ENCODE measurements at places on chromosomes 7 and 10.

DNA sequence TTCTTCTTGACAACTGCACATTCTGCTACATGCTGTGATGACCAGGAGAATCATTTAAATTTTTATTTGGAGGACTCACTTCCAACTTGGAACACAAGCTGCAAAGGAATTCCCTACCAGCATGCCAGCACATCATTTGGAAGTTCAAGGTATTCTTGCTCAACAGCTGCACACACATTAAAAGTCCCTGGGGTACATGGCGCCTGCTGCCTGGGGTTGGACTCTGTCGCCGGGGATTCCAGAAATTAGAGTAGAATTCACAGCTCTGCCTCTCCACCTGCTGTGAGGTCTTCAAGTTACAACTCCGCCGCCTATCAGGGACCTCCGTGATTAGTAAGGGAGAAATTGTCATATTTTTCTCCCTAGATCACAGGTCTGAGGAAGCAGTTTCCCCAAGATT is 1.1 kb downstream of the ZNF32 start:
- DNase-seq, result no peak

- DNase-seq, result no peak
These were observed 5.8 kb downstream of the IKZF1 start for GRCh38 chr7:50310361-50310760.

DNA sequence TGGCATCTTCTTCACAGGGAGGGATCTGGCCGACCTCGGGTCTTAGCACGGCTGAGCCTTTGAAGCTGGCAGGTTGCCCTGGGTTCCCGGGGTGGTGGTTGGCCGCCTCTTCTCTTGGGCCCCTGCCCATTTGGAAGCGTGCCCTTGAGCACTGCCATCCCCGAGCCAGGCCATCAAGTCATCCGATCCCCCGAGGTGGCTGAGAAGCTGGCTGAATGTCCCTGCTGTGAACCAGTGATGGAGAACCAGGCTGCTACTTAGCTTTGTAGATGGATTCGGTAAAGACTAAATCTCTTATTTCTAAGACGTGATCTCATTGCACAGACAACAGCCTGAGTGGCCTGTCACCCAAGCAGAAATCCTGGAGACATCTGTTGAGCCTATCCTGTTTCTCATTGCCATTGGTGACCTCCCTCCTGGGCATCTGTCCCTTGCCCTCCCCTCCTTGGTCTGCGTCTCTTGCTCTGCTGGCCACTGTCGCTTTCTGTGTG is 74.3 kb downstream of the GRK5 start:
- DNase-seq, result no peak

DNA sequence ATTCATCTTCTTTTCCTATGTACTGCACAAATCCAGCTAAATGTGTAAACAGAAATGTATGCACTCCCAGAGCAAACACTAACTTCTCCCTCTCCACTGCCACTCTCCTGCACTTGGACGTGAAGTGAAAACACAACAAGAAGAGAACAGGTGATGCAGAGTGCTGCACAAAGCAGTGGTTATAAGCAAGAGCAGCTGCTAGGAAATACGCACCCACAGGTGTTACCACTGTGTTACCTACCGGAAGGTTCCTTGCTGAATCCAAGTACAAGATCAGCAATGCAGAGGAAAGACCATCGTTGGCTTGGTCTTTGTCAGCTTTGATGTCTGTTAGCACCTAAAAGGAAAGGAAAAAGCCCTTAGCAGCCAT is 54.6 kb upstream of the NCAPG2 start:
- DNase-seq, result no peak

DNA sequence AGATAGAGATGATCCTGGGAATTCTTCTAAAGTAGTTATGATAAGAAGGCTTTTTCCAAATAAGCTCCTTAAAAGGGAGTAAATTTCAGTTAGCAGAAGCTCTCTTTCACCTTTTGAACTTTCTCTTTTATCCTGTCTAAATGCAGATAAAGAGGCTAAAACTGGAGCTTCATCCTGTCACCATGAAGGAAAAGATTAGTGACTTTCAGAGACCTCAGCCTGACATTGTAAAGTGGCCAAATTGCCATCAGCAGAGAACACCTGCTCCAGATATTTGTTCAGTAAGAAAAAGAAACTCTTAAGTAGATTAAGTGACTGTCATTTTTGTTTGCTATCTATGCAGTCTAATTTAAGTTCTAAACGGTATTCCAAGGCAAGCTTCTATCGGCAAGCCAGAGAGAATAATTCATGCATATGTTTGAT is 18.3 kb downstream of the VWDE start:
- no peak for DNase-seq

DNA sequence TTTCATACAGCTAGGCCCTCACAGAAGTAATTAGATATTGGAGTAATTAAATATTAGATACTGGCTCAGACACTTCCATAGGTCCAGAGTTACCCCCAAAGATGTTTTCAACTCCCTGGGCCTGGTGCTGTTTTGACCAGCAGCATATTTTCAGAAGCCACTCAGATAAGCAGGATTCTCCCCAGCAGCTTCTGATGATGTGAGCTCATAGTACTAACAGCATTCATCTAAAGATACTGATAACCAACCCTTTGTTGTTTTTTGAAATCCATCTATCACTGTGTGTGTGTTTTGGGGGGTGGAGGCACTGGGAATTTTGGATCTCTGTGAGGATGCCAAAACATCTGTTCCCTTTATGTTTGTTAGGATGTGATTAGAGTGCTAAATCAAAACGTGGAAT is 52.7 kb downstream of the VPS50 start:
- no peak for DNase-seq

- DNase-seq, result no peak
These were observed 218.4 kb downstream of the GATA3 start for GRCh38 chr10:8272794-8273425.

DNA sequence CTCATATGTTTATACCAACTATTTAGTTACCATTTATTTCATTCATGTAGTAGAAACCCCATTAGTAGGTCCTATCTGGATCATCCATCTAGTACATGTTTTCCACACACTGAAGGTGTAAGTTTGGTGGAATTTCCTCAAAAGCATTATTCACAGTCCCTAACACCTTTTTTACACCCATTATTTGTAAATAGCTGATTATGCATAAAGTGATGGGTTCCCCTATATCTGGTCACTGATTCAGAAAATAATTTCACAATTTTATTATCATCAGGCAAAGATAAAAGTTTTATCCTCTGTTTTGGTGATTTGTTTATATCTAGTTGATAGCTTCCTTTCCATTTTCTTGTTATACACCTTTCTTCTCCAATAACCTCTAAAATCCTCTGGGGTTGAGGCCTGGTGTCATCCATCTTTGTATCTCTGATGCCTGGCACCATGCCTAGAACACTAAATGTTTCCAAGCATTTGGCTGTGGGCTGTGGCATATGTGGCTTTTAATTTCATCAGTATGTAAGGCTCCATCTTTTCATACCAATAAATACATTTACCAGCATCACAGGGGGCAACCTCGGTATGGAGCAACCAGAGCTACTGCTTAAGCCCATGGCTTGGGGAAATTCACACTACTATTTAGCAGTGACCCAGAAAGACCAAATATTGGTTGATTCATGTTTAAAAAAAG is 1089.5 kb upstream of the LRRN3 start:
- DNase-seq, result no peak

GRCh38 chr7:17325364-17325763 is 26.9 kb downstream of the AHR start:
- DNase-seq, result no peak

- no peak for DNase-seq
These were observed 245.5 kb upstream of the PPP2R2D start for GRCh38 chr10:131655101-131655849.

- DNase-seq, result no peak
These were observed 267.3 kb upstream of the NPVF start for GRCh38 chr7:25495342-25496250.

- DNase-seq, result no peak
These were observed 166.1 kb downstream of the DNAJB9 start for GRCh38 chr7:108735814-108736213.

DNA sequence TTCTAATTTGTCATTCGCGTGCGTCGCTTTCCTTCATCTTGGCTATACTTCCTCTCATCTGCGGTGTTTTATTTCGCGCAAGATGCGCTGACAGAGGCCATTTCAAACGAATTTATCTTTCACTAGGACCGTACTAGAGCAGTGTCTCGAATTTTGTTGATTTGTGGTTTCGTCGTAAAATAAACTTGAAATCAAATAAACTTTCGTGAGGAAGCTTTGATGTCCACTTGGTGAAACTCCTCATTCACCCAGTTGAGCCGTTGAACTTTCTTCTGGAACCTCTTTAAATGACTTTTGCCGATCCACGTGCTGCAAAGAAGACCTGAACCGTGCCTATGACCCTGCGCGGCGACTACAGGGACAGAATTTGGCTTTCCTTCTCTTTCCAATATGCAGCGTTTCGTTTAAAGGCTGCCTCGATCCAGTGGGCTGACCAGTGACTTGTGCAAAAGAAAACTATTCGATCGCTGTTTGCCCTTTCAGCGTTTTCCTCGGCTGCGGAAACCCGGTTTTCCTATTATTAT is 163.9 kb upstream of the PPP1R3A start:
- DNase-seq, result no peak

- DNase-seq, result no peak
These were observed 186.2 kb downstream of the DNAJB6 start for GRCh38 chr7:157522954-157523353.

GRCh38 chr7:157585113-157585861 is 248.5 kb downstream of the DNAJB6 start:
- no peak for DNase-seq

GRCh38 chr10:114320249-114321116 is 81.4 kb downstream of the VWA2 start:
- DNase-seq, result no peak

DNA sequence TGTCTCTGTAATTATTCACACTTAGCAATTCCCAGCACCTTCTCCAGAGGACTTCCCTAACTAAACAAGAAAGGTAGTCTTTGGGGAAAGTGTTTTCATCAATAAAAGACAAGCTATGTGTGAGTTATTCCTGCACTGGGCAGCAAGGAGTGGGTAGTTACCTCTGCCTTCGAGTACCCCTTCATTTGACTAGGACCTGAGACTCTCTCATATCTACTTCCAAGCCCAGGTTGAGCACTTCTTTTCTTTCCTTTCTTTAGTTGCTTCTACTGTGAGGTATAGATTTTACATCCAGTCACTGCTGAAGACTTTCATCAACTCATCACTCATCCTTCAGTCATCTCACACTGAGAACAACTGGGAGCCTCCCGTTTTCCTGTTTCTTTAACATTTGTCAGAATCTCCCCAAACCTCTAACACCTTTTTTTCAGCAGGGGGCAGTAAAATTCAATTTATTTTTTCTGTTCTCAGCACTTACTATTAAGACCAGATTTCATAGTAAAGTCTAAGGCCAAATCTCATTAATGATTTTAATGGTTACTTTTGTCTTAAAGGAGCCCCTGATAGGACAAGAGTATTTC is 80.1 kb upstream of the PRSS1 start:
- DNase-seq, result no peak

- no peak for DNase-seq
These were observed 89.4 kb downstream of the TBXAS1 start for GRCh38 chr7:139918480-139918879.

GRCh38 chr10:131009791-131010190 is 301.7 kb downstream of the TCERG1L start:
- DNase-seq, result no peak

- no peak for DNase-seq
These were observed 16.5 kb downstream of the CREB3L2 start for GRCh38 chr7:137985253-137985896.

DNA sequence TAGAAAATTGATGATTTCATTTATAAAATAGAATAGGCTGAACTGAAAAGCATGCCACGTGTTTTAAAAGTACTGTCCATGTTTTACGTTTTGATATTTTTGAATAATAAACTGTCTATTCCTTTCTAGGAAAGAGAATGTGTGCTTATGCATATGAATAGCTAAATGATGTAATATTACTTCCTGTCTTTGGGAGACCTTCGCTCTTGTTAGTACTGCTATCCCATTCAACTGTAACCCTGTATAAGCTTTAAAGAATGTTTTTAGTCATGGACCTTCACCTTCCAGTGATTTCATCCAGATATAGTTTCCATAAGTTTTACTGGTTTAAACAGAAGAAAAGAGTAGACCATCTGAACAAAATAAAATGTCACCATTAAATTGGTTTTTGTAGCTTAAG is 274.4 kb upstream of the SEMA3A start:
- no peak for DNase-seq

DNA sequence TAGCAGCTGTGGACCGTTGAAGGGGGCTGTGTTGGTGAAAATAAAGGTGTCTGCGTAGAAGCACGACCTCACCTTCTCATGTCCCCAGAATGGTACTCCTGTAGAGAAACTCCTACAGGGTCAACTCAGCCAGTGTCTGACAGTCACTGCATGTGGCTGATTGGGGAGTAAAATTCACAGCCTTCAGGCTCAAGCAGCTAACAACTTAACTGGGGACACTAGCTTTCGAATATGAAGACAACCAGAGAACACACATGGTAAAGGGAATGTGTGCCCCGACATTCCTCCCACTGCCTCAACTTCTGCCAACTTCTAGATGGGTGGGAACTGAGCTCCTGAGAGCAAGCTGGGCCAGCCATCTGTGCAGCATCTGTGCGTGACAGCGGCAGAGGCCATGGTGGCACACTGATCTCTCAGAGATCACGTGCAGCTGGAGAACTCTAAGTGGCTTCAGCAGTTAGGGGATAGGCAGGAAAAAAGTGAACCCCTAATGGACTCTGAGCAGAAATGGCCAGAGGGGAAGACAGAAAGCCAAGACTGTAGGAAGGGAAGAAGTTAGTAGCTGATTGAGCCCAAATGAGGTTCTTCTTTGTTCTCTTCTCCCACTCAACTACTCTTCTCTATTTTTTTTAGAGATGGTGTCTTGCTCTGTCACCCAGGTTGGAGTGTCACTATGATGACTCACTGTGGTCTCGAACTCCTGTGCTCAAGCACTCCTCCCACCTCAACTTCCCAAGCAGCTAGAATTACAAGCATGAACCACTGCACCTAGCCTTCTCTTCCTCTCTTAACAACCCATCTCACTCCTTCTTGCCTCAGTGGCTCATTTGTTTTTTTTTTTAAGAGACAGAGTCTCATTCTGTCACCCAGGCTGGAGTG is 280.8 kb downstream of the ZEB1 start:
- DNase-seq, result no peak

DNA sequence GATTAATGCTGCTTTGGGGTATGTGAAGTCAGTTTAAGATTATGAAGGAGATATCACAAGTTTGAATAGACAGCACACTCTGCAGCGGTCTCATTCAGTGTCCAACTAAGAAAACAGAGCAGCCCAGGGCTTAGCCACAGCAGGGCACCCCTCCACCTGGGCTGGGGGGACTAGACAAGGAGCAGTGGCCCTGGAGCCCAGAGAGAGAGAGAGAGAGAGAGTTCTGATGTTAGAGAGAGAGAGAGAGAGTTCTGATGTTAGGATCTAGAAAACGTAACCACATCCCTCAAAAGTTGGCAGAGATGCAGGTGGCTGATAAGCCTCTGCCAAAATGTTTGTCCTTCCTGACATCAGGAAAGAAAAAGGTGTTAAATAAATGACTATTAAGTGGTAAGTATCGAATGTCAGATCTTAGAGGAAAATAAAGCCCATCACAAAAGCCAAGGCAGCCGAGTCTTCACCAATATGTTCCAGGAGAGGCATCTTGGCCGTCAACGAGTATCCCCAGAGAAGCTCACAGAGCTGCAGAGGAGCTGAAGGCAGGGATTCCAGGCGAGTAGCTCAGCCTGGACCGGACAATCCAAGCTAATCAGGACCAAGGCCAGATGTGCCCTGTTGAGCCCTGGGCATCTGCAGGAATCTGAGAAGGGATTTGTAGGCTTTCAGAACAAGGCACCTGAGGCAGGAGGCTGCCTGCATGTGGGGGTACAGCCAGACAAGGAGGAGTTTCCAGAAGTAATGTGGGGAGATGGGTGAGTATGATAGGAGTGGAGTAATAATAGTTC is 150.1 kb upstream of the TCF7L2 start:
- no peak for DNase-seq
